T-helper 1 cell treated with Interleukin-12 subunit alpha and Interleukin-12 subunit beta and Interleukin-4 antibody, amounts not matched to agents 30 ng/mL and 1 ng/mL, for 36 hours (primary cell): ENCODE measurements at places on chromosomes 16 and 17. TPM values are rescaled to one million over a fixed set of nuclear protein-coding genes. Genes with fewer than 3 reads are reported as not detected.

The CACNG1 gene
- total RNA-seq = not detected in 2 replicates

The UBB gene
- 1,398 and 1,399 TPM in 2 replicates for total RNA-seq

The MMP28 gene
- not detected in 2 replicates for total RNA-seq

The PLCG2 gene
- 10.9 and 13.3 TPM in 2 replicates for total RNA-seq

The OR1F1 gene
- not detected in 2 replicates for total RNA-seq

The SDR42E2 gene
- 0.10 and 0.20 TPM in 2 replicates for total RNA-seq

The MGAT5B gene
- total RNA-seq = 4.4 and 4.8 TPM in 2 replicates

The ECI1 gene
- total RNA-seq = 30.1 and 33.4 TPM in 2 replicates

The SMPD3 gene
- 8.8 and 9.4 TPM in 2 replicates for total RNA-seq

The KRTAP1-5 gene
- not detected in 2 replicates for total RNA-seq

The NBR1 gene
- 65.7 and 69.1 TPM in 2 replicates for total RNA-seq

The RSAD1 gene
- total RNA-seq = 35.5 and 36.1 TPM in 2 replicates

The DRC3 gene
- 0.37 TPM in 1 of 2 replicates, not detected in the other for total RNA-seq

The SP6 gene
- 0.12 TPM in 1 of 2 replicates, not detected in the other for total RNA-seq

The CACNG4 gene
- total RNA-seq = not detected in 2 replicates

The ARL17A gene
- total RNA-seq = 24.0 and 29.9 TPM in 2 replicates

The SRL gene
- total RNA-seq = not detected in 2 replicates

The KCNH4 gene
- total RNA-seq = 0.41 and 0.59 TPM in 2 replicates

The TP53TG3B gene
- total RNA-seq = not detected in 2 replicates
